ENCODE measurements at places on chromosomes 2 and 18.

DNA sequence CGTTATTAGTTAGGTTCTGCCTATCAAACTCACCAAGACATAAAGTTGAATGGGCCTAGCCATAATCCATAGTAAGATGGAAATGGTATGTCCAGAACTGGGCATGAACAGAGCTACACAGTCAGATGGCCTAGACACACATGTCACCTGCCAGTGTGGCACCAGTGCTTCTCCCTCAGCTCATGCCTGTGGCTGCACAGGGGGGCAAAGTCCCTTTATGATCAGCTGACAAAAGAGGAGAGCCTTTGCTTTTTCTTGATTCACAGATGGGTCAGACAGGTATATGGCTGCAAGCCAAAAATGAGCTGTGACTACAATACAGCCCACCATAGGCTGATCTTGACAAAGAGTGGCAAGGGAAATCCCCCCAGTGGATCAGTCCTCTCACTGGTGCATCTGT, 28.3 kb upstream of the STARD7 start:
- no peak for DNase-seq

DNA sequence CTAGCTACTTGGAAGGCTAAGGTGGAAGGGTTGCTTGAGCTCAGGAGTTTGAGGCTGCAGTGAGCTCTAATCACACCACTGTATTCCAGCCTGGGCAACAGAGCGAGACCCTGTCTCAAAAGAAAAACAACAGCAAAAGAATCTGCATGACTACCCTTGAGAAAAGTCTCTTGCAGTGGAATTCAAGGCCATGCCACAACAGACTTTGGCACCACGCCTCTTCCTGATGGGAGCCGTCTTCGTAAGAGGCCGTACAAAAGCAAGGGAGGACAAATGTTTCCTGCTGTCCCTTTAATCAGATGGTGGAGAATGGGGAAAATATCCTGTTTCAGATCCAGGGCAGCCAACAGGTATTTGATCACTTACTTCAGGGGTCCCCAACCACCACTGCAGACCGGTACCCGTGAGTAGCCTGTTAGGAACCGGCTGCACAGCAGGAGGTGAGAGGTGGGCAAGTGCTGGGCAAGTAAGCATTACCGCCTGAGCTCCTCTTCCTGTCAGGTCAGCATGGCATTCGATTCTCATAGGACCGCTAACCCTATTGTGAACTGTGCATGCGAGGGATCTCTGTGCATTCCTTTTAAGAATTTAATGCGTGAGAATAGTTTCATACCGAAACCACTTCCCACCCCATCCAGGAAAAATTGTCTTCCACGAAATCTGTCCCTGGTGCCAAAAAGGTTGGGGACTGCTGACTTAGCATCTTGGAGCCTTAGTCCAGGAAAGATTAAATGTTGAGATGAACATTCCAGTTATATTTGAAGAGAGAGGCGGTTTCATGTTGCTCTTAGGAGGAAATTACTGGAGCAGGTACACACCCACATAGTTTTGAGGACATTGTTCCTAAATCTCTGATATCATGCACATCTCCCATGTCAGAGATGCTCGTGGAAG, 94.4 kb upstream of the XPO1 start:
- no peak for DNase-seq

DNA sequence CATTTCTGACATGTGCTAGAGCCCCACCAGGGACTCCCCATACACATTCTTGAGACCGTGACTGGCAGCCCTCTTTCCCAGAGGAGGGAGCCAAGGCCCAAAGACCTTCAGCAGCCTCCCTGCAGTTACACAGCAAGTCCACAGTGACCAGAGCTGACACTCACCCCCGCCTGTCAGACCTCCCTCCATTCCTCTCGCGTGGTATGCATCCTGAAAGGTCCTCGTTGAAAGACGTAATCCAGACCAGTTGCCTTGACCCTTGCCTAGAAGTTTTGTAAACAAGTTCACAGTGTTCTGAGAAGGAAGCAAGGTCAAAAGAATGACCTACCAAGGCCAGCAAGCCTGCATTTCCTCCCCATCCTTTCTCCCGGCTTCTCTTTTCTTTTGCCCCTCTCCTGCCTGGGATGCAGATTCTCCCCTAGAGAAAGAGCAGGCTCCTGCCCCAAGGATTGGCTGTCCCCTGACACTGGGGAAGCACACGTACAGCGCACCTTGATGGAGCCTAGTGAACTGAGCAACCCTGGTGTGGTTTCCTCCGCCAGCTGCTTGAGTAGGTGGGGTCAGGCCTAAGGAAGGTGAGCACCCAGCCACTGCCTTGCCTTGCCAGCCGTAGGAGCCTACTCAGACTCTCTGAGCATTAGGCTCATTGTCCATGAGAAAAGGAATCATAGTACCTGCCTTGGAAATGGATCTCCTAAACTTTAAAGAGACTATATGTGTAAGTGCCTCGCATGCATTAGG, 18.3 kb downstream of the TRIB2 start:
- DNase-seq, result no peak

DNA sequence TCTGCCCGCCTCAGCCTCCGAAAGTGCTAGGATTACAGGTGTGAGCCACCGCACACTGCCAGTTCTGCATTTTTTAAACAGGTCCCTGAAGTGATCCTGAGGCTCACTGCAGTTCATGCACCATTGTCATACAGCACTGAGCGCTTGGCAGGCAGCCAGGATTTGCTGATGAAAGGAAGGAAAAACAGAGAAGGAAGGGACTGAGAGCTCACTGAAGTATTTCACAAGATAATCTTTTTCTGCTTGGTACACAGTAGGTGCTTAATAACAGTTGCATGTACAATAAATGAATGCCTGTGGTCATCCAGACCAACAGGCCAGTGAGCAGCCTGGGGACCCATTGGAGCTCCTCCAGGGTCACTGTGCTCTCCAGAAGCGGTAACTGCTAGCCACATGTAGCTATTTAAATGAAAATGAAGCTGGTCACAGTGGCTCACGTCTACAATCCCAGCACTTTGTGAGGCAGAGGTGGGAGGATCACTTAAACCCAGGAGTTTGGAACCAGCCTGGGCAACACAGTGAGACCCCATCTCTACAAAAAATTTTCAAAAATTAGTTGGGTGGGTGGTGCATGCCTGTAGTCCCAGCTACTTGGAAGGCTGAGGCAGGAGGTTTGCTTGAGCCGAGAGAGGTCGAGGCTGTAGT, 33.1 kb upstream of the SMAD7 start:
- DNase-seq, result no peak

- DNase-seq, result no peak
Observed at GRCh38 chr2:33118651-33119050, 171.9 kb downstream of the LTBP1 start.

DNA sequence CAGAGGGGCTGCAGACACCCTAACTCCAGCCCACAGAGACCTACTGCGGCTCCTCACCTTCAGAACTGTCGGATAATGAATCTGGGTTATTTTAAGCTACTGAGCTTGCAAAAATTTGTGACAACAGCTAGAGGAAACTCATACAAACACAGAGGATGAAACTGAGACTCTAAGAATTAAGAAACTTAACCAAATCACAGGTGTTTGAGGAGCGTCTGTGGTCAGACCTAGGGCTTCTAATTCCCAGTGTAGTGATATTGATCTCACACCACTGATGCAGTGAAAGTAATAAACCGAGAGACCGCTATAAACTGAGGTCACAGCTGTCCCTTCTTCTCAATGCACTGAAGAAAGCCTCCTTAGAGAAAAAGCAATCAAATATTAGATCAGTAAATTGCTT, 110.1 kb downstream of the RGPD3 start:
- DNase-seq, result no peak
